Left ventricle myocardium inferior (tissue), 1 donor: ENCODE measurements at places on chromosomes 7 and 10. TPM values are rescaled to one million over a fixed set of nuclear protein-coding genes. Genes with fewer than 3 reads are reported as not detected.

MSMB gene
- not detected for total RNA-seq

COPG2 gene
- total RNA-seq: 16.9 TPM

DNTT gene
- total RNA-seq: not detected

DNA sequence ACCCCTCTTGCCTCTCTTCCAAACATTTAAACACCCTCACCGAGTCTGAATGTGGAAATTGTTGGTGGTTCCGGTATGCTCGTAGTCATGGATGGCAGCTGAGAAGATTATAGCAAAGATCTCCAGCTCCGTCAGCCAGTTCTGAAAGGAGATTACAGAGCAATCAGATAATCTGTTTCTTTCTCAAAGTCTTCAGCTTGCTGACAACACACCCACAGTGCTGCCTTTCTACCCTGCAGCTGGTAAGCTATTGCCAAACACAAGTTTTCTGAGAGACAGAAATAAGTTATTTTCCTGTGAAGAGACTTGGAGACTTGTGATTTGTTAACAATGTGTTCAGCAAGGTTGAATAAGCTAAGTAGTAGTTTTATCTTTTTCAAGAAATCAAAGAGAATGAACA, 163.6 kb downstream of the PPP1R17 start:
- H3K4me1 ChIP-seq: peaks cover 31% of the 10 kb centered on the region
- H3K27ac ChIP-seq: no peak overlapping the region
- peaks cover 41% of the 10 kb centered on the region for H3K36me3 ChIP-seq

DNA sequence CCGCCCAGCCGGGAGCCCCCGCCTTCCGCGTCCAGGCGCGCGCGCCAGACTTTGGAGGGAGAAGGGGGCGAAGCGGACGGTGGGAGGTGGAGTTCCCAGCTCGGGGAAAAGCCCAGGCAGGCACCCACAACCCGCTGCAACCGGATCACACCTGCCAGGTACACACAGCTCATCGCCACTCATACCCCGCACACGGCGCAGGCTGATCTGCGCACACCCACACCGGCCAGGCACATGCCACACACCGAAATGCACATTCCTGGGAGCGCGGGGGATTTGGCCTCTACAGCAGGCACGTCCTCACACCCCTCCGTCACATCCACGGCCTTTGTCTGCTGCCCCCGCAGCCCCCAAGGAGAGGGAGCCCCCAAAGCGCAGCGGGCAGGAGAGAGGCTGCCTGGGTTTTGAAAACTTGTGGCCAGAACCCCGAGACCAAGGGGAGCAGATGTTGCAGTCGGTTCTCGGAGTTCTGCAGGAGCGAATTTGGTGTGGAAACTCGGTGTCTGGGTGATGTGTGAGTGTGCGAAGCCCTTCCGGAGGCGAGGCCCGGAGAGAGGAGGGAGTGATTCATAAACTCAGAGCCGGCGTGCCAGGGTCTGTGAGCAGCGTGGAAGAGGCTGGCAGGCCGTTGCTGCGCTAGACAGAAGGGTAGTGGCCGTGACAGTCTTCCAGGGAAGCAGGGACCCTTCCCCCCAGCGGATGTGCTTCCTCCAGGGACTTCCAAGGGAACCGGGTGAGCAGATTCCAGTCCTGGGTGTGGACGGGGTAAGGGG, 734 bp downstream of the CHST3 start:
- H3K27ac ChIP-seq: peak overlapping the region; percentile 100
- peaks cover 73% of the 10 kb centered on the region for H3K4me1 ChIP-seq
- no peaks in the 10 kb centered on the region for H3K27me3 ChIP-seq
- peaks cover 6% of the 10 kb centered on the region for H3K36me3 ChIP-seq
- H3K4me3 ChIP-seq: peak overlapping the region; percentile 94

- H3K27ac ChIP-seq: no peak overlapping the region
- H3K4me3 ChIP-seq: no peak overlapping the region
- no peaks in the 10 kb centered on the region for H3K4me1 ChIP-seq
- DNase-seq: no peak
- H3K36me3 ChIP-seq: no peaks in the 10 kb centered on the region
Observed at GRCh38 chr10:43427166-43427825, 9.6 kb upstream of the ZNF487 start.

DNA sequence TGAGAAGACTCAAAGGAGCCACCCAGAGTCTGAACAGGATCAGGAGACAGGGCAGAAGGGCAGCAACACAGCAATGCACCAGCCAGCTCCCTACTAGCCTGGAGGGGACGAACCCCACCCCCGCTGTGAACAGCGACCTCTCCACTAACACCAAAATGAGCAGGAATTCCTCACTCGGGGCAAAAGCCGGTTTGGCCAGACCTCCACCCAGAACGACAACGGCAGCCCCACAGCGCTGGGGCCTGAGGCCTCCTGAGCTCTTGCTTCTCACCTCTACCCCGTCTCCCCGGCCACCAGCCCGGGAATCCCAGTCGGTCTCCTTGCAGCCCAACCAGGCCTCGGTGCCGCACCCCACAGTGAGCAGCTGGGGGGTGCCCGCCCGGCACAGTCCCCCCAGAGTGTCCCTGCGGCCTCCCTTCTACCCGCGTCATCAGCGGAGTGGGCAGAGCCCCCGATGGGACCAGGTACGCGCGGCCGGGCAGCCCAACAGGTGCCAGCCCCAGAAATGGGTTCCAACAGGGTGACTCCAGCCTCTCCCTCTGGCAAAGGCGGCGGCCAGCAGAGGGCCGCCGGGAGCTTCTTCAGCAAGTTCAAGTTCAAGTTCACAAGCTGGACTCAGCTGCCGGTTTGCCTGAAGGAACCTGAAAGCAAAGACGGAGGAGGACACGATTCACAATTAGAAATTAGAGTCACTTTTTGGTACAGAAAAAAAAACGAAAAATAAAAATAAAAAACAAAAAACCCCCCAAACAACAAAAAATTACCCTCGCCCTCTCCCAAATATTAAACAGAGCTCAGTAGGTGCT, 129.0 kb downstream of the MARCHF5 start:
- peaks cover 8% of the 10 kb centered on the region for H3K4me1 ChIP-seq
- no peaks in the 10 kb centered on the region for H3K36me3 ChIP-seq
- peak overlapping the region; percentile 66 for H3K4me3 ChIP-seq
- H3K27me3 ChIP-seq: no peaks in the 10 kb centered on the region
- peak; percentile 52 for DNase-seq
- peak overlapping the region; percentile 25 for H3K27ac ChIP-seq

DNA sequence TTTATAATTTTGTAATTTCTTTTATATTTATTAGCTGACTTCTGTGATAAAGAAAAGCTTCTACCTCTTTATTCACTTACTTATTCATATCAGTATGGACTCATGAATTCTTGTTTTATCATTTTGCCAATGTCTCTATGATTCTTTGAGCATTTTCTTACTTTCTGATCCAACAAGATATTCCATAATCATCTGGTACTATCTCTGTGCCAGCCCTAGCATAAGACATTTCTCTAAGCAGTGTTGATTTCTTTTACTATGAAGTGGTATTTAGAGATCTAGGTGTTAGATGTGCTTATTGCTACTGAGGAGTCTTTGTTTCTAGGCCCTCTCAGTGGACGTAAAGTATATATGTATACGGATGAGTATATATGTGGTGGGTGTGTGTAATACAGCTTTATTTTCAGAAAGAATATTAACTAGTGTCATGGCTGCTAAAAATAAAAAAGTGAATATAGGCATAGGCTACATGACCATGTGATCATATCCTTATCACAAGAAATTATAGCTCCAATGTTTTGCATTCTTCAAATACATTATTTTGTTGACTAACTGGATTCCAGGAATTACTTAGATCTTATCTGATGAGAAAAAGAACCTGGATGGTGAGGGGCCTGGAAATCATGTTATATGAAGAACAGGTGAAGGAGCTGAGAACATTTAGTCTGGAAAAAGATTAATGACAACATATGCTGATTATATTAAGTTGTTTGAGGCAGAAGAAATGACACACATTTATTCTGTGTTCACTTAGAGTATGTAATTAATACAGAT, 13.1 kb downstream of the PHTF2 start:
- no peak for DNase-seq
- peaks cover 13% of the 10 kb centered on the region for H3K4me1 ChIP-seq
- peaks cover 6% of the 10 kb centered on the region for H3K36me3 ChIP-seq
- no peaks in the 10 kb centered on the region for H3K27me3 ChIP-seq
- H3K27ac ChIP-seq: no peak overlapping the region
- H3K4me3 ChIP-seq: no peak overlapping the region

GRCh38 chr10:16156681-16157080, 280.1 kb upstream of the PTER start:
- no peak for DNase-seq
- no peaks in the 10 kb centered on the region for H3K36me3 ChIP-seq
- no peak overlapping the region for H3K4me3 ChIP-seq

GRCh38 chr7:79610748-79611304, 157.4 kb upstream of the MAGI2 start:
- no peaks in the 10 kb centered on the region for H3K27me3 ChIP-seq
- H3K36me3 ChIP-seq: no peaks in the 10 kb centered on the region
- no peak for DNase-seq
- no peak overlapping the region for H3K4me3 ChIP-seq

DNA sequence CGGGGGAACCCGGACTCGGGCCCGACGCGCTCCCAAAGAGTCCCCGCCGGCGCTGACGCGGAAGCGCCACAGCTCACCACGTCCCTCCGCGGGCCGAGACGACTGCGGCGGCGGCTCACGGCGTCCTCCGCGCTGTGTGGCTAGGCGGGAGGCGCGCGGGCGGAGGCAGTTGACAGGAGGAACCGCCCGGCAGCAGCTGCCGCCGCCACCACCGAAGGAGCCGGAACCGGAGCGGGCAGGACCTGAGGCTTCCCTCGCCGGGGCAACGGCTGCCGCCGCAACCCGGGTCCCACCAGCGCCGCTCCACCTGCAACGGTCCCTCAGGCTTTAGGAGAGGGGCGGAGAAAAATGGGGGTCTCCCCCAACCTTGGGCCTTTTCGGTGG, 334 bp downstream of the ZNF800 start:
- H3K36me3 ChIP-seq: peaks cover 17% of the 10 kb centered on the region
- no peaks in the 10 kb centered on the region for H3K27me3 ChIP-seq
- peak; percentile 59 for DNase-seq
- H3K27ac ChIP-seq: peak overlapping the region; percentile 98
- peaks cover 60% of the 10 kb centered on the region for H3K4me1 ChIP-seq
